ENCODE measurements at places on chromosomes 16 and 17.

DNA sequence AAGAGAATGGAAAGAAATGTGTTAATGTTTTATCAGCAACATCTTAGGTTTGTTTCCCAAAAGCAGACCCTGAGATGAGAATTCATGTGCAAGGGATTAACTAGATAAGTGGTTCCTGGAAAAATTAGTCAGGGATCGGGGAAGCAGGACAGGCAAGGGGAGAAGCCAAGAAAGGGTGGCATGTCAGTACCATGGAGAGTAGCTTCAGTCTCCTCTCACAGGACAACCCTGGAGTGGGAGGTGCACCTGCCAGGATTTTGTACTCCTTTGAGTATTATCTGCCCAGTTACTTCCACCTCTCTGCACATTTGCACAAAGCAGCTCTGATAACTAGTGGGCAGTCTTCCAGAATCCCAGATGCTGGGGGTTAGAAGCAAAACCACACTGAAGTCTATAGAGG lies 117.0 kb downstream of the RGS9 start:
- no peak for DNase-seq

- DNase-seq, result no peak
These were observed 27.6 kb upstream of the DLX3 start for GRCh38 chr17:50022463-50023130.

DNA sequence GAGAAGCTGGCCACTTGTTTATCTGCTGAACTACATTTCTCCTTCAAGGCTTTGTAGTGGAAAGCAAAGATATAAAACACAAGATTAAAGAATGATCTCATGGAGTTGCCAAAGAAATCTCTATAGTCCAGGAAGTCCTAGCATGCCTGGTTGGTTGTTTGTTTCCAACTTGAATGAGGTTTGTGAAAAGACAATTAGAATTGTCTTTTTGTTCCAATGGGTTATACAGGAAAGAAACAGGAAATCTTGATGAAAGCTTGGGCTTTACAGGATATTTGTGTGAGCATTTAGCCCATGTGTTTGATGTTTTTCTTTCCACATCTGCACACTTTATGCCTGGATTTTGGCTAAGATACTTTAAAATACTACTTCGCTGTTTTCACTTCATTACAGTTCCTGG lies 273.4 kb downstream of the CEP112 start:
- DNase-seq, result peak; percentile 17

DNA sequence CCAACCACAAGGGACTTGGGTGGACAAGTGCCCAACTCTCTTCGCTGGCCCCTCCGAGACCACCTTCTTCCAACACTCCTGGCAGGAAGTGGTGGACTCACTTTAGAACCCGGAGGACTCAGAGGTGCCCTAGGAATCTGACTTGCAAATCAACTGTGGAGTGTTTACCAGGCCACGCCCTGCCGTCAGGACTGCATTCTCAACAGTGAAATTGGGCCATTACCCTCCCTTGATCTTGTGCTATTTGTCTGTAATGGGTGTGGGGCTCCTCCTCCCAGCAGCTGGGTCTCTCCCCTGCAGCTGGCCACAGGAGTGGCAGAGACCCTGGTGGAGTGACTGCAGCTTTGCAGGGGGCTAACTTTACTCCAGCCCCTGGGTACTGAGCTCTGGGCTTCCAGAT lies 212.2 kb upstream of the RPL38 start:
- DNase-seq, result no peak

- DNase-seq, result no peak
These were observed 21.8 kb downstream of the SREBF1 start for GRCh38 chr17:17815062-17815406.

DNA sequence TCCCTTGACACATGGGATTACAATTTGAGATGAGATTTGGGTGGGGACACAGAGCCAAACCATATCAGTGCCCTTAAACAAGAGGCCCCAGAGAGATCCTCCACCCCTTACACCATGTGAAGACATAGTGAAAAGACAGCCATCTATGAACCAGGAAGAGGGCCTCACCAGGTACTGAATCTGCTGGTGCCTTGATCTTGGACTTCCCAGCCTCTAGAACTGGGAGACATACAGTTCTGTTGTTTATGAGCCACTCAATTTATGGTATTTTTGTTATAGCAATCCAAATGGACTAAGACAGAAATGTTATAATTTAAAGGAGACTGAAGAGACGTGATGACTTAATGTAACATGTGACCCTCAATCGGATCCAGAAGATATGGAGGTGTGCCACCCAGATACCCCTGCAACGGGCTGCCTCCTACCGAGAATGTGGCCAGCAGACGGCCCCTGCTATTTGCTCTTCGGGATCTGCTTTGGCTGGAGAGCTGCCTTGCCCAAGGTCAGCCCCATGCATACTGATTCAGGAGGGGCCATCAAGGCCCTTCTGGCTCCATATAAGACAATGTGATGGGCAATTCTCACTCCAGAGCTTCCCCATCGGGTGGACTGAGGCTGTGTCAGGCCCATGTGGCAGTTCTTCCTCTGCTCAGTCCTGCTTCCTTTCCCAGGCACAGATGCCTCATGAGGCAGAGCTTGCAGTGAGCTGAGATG lies 80.6 kb downstream of the NETO2 start:
- no peak for DNase-seq

DNA sequence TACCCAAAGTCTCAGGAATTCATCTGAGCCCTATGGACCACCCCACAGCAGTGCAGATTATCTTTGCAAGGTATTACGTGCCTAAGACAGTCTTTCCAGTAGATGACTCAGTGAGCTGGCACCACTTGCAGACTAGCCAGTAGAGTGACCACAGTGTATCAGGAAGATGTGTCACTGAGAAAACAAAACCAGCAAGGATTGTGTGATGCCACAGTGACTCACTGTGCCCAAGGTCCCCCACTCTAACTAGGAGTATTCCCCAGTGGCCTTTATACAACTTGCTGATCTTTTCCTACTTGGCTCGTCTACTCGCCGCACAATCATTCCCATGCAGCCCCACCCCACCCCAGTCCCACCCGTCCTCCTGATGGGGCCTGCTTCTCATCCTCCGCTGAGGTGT lies 26.8 kb upstream of the PRKCA start:
- DNase-seq, result no peak

GRCh38 chr17:55318715-55319487 lies 54.1 kb downstream of the HLF start:
- no peak for DNase-seq

DNA sequence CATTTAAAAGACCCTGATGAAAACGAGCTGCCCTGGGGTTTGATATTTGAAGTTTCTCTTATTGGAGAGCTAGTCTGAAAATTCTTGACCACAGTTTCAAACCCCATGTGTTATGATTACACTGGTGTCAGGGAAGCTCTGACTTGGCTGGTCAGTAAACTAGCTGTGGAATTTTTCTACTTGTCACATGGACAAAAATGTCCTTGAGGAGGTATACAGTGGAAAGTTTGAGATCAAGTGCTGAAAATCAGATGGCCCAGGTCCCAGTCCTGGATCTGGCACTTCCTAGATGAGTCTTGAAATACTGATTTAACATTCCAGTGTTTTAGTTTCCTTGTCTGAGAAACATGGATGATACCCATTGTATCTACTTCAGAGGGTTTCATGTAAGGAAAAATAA lies 30.7 kb upstream of the SOX9 start:
- no peak for DNase-seq

- no peak for DNase-seq
These were observed 28.7 kb upstream of the MMD start for GRCh38 chr17:55450232-55450825.

DNA sequence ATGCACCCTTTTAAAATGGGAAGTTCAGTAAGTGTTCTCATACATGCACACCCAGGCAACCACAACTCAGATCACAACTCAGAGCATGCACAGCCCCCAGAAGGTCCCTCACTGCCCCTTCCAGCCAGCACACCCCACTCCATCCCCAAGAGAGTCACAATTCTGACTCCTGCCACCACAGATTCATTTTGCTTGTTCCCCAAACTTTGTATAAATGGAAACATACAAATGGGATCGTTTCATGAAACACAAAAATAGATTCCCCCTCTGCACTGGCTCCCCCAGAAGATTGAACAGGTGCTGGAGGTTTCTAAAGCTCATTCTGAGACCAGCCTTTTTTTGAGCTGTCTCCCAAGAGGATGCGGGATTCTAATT lies 3.3 kb upstream of the TNFRSF13B start:
- no peak for DNase-seq

DNA sequence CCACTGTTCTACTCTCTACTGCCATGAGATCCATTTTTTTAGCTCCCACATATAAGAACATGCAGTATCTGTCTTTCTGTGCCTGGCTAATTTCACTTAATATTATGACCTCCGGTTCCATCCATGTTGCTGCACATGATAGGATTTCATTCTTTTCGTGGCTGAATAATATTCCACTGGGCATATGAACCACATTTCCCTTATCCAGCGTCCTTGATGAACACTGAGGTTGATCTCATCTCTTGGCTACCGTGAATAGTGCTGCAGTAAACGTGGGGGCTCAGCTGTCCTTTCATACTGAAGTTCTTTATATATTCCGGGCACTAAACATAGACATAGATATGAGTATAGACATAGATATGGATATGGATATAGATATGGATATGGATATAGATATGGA lies 109.3 kb upstream of the TNRC6C start:
- peak; percentile 37 for DNase-seq

DNA sequence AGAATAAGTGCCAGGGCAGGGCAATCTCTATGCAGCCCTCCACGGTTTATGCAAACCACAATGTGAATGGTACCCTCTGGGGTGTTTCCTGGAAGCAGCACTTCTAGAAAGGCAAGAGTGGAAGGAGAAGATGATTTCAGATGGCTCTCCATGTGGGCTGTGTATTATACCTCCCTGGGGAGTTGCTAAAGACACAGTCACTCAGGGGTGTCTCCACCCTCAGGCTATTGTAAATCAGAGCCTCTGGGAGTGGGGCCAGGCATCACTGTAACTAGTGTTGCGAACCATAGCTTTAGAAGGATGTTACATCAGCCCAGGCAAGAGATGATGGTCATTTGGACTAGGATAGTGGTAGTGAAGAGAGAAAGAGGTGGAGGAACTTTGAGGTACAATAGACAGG lies 83.3 kb upstream of the ZKSCAN2 start:
- no peak for DNase-seq

DNA sequence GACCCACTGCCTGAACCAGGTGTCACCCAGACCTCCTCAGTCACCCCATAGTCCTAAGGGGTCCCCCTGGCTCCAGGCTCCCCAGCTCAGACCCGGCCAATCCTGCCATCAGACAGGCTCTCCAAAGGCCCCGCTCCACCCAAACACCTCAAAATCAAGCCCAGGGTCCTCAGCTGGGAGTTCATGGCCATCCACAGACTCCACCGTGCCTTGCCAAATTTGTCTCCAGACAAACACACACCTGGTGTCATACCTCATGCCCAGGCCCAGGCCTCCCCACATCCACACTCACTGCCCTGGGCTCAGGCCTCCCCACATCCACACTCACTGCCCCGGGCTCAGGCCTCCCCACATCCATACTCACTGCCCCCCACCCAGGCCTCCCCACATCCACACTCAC lies 12.5 kb downstream of the RPH3AL start:
- DNase-seq, result no peak

- peak; percentile 96 for DNase-seq
These were observed 45.8 kb upstream of the PVALEF start for GRCh38 chr17:81119223-81120148.

GRCh38 chr16:66904428-66904845 lies 14.2 kb downstream of the CDH16 start:
- no peak for DNase-seq

- peak; percentile 51 for DNase-seq
These were observed 6.5 kb upstream of the MTMR4 start for GRCh38 chr17:58520843-58521430.

DNA sequence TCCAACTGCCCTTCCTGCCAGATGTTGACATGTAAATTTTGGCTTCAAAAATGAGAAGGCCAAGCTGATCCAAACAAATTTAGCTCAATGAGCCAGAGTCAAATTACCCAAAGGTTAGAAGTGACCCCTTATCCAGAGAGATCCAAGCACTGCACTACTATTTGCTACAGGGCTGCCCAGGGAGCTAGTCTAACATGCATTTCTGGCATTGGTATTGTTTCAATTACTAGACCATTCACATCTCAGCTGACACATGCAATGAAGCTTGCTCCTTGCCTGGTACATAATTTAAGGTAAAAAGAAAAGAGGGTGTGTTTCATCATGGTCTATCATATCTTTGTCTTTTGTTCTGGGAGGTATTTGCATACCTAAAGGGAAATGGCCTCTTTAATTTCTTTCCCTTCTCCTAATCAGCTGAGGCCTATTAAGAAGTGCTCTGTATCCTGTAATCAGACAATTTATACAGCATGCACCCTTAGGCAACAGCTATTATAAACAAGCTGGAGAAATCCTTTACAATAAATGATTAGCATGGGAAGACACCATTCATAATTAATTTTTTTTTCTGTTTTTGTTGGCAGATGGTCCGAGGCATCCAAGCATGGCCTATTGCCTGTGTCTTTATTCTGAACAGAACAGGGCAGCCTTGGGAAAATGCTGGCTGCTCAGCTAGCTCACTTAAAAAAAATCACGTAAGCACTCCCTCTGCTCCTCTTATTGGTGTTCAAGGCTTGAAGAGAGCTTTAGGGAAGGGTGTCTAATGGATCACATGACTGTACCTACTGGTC lies 161.5 kb upstream of the SALL1 start:
- peak; percentile 60 for DNase-seq

Data from eye (tissue), 1 donor.